ENCODE measurements at places on chromosomes 2 and 18. TPM values are rescaled to one million over a fixed set of nuclear protein-coding genes. Genes with fewer than 3 reads are reported as not detected.

B4GALT6 gene
- 34.0 TPM for total RNA-seq

HRH4 gene
- total RNA-seq: not detected

REEP1 gene
- 1.3 TPM for total RNA-seq

SCYGR6 gene
- not detected for total RNA-seq

GBX2 gene
- total RNA-seq: 0.31 TPM

PLEK gene
- total RNA-seq: not detected

CERKL gene
- total RNA-seq: not detected

GRCh38 chr2:24104110-24104650 lies 19.0 kb downstream of the PFN4 start:
- no peak for DNase-seq

GRCh38 chr2:75361486-75361885 lies 162.2 kb upstream of the TACR1 start:
- no peak for DNase-seq

- DNase-seq: no peak
Observed at GRCh38 chr2:51866361-51866760, 834.4 kb upstream of the NRXN1 start.

- DNase-seq: no peak
Observed at GRCh38 chr2:75360945-75361344, 161.6 kb upstream of the TACR1 start.

GRCh38 chr2:26169226-26169625 lies 3.7 kb upstream of the GAREM2 start:
- no peak for DNase-seq

DNA sequence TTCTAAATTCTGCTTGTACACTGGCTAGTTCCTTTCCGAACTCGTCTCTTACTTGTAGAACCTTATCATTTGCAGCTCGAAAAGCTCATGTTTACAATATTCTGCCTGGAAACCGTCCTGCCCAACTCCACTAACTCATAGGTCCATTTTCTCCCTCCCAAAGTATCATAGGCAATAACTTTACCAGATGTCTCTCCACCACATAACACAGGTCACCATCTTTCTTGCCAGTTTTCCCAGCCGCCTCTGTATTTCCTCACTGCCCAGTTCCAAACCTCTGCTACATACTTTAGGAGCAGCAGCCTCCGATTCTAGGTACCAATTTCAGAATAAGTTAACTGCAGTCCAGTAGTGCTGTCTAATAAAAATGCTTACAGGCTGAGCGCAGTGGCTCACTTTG lies 259.5 kb downstream of the GLI2 start:
- DNase-seq: no peak

- DNase-seq: no peak
Observed at GRCh38 chr2:174078275-174078674, 113.1 kb upstream of the SP3 start.

DNA sequence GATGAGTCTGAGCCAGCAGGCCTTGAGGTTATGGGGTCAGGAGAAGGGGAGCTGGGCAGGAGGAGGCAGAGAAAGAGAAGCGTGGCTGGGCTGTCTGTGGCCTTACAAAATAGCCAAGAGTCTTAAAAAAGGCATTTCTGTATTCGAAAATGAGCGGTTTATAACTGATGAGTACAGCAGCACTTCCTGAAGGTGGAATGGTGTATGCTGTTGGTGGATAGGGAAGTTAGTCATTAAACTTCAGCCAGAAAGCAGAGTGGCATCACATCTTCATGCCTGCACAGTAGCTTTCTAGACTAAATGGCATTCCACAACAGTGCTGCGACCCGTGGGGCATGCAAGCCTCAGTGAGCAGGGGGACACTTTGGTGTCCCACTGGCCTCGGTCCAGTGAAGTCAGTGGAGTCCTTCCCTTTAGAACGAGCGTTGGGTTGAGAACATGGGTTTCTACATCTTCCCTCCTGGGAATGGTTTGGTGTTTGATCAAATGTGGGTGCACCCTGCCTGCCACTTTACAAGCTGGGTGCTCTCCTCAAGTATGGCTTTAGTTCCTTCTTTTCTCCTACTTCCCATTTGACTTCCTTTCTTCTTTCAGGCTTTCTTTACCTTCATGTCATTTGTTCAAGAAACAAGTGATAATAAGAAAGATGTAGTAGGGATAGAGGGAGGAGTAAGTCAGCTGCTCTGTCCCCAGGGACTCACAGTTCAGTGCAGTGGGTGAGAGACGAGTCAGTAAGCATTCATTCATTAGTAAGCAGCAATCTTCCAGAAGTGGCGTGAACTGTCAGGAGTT lies 96.3 kb downstream of the ARMC9 start:
- no peak for DNase-seq

DNA sequence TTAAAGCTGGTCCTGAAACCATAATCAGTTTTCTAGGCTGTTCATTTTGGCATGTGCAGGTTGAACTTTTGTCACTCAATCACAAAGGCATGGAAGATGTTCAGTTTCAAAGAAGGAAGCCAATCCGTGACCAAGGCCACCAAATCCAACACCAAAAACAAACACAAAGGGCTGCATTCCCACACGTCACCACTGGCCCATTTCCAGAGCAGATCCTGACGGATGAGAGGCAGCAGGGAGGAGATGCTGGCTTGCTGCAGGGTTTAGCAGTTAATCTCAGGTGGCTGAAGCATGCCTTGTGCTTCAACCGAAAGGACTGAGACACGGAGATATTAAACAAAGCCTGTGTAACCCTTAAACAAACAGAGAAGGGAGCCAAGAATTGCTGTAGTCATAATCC lies 191.9 kb upstream of the CTAGE1 start:
- DNase-seq: no peak

DNA sequence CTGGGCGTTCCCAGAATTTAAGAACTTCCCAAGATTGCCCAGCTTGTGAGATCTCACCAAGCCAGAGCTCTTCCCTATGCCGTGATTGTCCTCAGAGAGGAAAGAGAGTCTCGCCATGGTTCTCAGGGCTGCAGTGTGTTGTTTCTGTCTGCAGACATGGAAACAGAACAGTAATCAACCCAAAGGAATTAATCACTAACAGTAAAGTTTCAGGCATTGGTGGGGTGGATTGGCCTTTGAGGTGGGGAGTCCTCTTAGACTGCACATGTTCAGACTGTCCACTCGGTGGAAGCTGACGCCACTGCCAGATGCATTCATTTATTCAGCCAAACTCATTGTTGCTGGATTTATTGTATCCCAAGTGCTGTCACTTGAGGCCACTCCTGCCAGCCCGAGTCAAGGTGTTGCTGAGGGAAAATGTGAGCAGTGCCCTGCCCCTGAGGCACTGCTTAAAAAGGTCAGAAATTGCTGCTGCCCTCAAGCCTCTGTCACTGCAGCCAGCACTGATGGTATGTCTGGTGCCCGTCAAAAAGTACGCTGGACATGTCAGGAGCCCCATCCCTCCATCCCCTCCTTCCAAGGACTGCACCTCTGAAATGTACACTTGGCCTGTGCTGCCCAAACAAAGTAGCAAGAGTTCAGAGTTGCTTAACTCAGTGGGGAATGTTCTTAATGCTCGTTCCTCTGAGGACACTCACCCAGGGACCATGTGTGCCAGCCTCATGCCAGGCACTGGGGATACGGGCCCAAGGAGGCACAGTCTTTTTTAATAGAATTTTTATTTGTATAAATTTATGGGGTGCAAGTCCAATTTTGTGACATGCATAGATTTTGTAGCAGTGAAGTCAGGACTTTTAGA lies 201.0 kb downstream of the GLI2 start:
- no peak for DNase-seq

- DNase-seq: peak; percentile 38
Observed at GRCh38 chr2:68594674-68595492, 48.5 kb upstream of the PROKR1 start.

- no peak for DNase-seq
Observed at GRCh38 chr18:68472701-68473295, 242.1 kb downstream of the TMX3 start.

DNA sequence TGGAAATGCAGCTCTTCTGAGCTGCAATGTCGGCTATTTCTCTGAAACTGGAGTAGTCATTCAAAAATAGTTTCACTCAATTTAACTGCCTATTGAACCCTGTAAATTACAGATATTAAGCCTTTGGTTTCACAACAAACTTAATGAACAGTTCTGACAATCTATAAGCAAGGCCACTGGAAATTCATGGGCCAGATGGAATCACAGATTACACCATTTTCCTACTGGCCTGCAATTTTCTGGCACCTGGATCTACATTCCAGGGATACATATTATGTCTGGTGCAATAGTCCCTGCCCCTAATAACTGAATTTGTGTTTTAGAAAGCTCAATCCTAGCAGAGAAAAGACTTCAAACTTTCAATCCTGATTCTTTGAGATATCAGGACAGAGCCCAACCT lies 551.7 kb downstream of the RNF144A start:
- no peak for DNase-seq

DNA sequence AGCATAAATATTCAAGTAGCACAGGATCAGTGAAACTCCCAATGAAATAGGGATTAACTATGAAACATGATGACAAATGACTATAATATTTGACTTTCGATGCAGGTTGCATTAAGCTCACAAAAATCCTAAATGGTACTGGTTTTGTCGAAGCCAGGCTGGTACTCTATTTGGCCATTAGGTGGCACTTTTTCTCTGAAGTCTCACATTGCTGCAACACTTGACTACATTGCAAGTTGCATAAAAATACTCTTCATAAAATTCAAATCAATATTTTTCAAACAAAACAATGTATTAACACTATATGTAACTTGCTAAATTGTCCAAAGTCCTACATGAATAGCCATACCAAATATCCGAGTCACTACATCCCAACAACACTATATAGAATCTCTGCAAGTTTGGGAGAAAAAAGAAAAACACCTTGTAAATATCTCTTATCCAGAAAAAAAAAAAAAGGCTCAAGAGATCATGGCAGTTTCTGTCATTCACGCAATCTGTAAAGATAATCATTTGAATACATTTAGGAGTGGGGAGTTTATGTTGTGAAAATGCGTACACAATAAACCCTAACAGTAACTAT lies 9.5 kb downstream of the RTTN start:
- DNase-seq: no peak

DNA sequence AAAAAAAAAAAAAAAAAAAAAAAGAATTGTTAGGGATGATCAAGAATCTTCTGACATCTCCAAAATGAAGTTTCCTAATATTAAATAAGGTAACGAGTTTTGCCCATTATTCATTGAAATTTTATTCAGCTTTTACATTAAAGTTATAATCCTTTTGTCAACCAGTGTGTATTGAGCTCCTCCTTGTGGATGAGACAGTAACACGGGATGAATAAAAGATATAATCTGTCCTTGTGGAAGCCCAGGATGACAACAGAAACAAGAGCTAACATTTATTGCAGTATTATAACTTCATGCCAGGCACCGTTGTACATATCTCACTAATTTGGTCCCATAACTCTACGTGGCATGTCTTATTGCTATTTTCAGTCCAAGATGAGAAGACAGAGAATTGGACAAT lies 33.4 kb upstream of the SERPINB7 start:
- DNase-seq: no peak

DNA sequence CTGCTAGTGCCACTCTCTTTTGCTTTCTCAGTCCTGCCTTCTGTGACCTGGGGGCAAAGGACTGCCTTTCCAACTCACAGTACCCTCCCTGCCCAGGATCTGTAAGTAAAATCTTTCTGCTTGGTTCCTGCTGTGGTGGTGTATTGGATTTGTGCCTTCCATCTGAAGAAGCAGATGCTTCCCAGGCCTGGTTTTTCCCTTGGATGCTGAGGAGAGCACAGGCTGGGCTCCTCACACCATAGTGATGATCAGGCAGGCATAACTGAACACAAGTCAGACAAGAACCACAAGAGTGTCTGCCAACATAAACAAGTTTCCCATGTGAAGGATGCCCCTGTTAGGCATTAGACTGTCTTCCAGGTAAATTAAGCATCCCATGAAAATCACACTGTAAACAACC lies 121.3 kb upstream of the NRXN1 start:
- no peak for DNase-seq

DNA sequence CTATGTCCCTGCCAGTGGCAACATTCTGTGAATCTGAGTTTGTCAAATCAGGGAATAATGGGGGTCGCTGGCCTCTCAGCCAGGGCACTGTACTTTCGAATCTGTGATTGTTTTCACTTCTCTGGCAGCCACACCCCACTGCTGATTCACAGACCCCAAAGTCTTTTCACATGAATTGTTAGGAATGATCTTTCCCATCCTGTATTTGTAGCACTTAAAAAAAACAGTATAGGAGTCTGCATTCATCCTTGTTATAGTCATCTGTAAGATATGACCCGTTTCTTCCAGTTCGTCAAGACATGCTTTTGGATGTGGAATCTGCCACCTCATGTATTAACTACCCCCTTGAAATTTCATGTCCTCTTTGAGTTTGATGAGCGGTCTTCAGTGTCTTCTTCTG lies 928 bp downstream of the NAGK start:
- DNase-seq: no peak

GRCh38 chr2:171393487-171393886 lies 40.3 kb downstream of the METTL8 start:
- no peak for DNase-seq

- DNase-seq: no peak
Observed at GRCh38 chr2:152505495-152505906, 170.5 kb downstream of the FMNL2 start.

- peak; percentile 67 for DNase-seq
Observed at GRCh38 chr2:86221066-86221684, 21.9 kb downstream of the MRPL35 start.

- DNase-seq: no peak
Observed at GRCh38 chr2:128139624-128140023, 48.6 kb downstream of the UGGT1 start.

DNA sequence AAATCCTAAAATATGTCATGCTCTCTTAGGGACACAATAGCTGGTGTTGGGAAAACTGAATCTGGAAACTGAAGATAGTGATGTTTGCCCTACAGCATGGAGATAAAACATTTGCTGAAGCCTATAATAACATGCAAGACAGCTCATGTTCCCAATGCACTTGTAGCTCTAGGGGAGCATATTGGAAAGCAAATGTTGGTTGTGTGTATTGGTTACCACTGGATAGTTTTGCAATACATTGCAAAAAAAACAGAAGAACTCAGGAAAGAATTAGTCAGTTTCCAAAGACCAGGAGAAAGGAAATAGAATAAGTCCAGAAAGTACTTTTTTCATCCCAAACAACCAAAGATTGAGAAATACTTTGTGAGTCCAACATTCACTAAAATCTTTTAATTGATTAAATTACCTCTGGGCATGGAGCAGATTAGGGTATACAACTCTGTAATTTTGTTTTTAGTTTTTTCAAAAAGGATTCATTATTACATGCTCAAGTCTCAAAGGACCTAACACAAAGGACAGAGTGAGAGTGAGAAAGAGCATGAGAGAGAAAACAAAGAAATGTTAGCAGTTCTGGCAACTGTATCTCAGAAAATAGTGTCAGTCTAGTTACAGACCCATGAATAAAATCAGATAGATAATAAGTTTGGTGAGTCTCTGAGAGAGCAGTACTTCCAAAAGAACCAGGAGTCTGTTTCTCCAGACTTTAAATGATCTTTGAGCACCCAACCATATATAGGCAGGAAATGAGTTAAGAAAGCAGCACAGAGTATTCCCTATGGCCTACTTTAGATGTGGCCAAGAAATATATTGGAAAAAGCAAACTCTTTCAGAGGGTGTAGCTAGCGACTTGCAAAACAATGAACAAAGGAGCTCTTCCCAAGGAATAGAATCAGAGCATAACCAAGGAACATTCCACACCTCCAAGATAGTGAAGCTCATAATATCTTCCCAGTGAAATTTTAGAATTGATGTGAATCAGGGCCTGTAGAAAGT lies 36.6 kb upstream of the COL3A1 start:
- no peak for DNase-seq

All from H9 (cell line).